Bone marrow (tissue), 2 donors: ENCODE measurements at places on chromosomes 4 and X.

GRCh38 chr4:182144626-182145333 lies 98.4 kb upstream of the TENM3 start:
- no peak for DNase-seq

DNA sequence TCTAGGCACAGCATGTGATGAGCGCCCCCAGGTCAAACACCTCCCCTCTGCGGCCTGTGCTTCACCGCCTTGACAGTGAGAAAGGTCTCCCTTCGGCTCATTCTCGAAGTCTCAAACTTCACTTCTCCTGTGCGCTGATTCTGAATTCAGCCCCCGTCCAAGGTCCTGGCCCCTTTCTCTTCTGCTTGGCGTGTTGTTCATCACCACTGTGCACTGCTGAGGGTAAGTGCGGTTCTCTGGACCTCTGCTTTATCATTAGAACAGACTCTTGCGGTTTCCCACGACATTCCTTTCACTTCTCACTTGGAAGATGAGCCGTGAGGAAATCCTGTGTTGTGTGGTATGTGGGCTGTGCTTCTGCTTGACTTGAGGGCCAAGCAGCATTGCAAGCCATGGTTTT lies 11.9 kb downstream of the HTT-AS start:
- DNase-seq = no peak

DNA sequence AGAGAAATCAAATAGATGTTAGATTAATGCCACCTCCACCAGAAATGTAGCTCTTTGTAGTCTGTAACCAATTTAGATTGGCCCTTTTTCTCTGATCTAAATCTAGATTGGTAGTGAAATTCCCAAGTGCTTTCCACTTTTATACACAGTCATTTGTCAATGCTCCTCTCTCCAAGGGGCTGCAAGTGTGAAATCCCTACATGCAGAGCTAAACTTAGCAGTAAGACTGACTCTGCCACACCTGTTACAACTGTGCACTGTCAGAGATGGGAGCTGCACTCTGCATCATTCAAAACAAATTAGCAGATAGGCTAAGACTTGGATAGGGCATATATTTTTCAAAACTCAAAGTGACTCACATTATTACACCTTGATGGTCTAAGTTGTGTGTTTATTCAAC lies 9.1 kb downstream of the SERTM2 start:
- DNase-seq = no peak

GRCh38 chrX:14798805-14799397 lies 74.0 kb downstream of the FANCB start:
- no peak for DNase-seq

GRCh38 chr4:38523524-38524448 lies 140.2 kb upstream of the KLF3 start:
- no peak for DNase-seq

DNA sequence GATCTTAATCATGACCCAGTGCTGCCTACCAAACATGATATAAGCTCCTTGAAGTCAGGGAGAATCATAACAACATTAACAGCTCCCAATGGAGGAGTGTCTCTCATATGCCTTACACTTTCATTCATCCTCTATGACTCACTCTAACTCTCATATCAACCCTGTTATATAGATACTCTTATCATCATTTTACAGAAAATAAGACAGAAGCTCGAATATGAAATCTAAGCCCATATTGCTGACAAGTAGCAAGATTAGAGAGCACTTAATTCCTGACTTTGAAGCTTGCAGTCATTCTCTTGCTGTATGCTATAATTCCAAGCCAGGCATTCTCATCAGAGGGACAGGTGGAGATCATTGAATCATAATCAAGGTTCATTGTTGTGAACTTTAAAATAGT lies 476.7 kb upstream of the ATOH1 start:
- DNase-seq = no peak

DNA sequence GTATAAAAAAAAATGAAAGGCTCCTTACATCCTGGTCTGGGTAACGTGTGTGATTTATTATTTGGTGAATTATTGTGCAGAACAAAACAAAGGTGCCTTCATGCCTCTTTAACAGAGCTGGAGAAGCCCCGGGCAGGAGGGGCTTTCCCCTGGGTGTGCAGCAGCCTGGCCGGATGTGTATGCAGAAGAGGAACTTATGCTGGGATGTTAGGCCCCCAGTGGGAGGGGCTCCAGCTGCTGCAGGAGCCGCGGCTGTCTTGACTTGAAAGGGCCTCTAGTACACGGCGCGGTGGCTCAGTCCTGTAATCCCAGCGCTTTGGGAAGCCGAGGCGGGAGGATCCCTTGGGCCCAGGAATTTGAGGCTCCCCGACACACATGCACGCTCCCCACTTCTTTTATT lies 16.0 kb downstream of the CCNQ start:
- DNase-seq = peak; percentile 4

DNA sequence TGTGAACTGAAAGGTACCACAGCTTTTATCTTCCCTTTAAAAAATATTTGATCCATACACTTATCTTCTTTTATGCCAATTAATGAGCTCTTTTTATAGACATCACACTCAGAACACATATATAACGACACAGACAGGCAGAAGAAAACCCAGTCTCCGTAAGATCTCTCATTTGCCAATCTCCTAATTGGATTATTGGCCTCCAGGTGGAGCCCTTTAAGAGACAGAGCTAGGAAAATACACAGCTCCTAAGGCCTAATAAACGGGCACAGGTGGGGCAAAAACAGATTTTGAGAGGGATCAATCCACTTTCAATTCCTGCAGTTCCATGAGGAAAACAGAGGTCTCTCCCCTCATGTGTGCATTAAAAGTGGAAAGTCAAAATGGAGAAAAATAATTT lies 1495.4 kb downstream of the RPA4 start:
- no peak for DNase-seq
